ENCODE measurements at places on chromosomes 12 and 14. TPM values are rescaled to one million over a fixed set of nuclear protein-coding genes. Genes with fewer than 3 reads are reported as not detected.

SERPINA5 gene
- 936 TPM for total RNA-seq

DNA sequence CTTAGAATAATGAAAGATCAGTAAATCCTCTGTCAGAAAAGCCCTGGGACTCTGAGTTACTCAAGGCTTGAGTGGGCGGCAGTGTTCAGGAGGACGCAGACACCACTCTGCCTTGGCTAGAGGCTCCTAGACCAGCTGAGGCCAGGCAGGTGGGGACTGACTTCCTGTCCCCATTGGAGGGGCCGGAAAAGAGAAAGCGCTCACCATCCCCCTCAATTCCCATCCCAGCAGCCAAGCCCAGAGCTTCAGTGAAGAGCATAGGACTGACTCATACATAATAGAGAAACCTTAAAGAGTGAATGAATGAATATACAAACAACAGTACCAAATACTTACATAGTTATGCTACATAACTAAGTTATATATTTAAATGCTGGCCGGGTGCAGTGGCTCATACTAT, 62.0 kb downstream of the PLEKHG7 start:
- no peak for DNase-seq
- no peaks in the 10 kb centered on the region for H3K4me1 ChIP-seq
- no peak overlapping the region for H3K4me3 ChIP-seq
- H3K27ac ChIP-seq = no peak overlapping the region
- no peaks in the 10 kb centered on the region for H3K36me3 ChIP-seq

GPRC5A gene
- 22.2 TPM for total RNA-seq

DNA sequence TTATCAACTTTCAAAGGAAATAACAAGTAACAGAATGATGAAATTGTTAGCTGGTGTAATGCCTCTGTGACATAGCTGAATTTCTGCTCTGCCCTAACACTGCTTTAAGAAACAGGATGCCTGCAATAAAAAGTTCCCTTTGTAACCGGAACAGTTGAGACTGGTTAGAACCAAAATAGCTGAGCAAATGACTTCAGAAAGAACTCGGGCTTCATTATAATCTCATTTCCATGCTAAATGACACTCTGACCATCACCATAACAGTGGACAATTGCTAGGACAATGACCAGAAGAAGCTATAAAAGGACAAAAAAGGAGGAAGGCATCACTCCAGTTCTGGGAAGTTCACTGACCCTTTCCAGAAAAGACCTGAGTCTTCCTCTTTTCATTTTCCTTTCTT, 23.5 kb upstream of the PYGL start:
- H3K36me3 ChIP-seq = no peaks in the 10 kb centered on the region
- H3K4me1 ChIP-seq = no peaks in the 10 kb centered on the region
- no peak overlapping the region for H3K4me3 ChIP-seq
- no peak for DNase-seq
- no peaks in the 10 kb centered on the region for H3K27me3 ChIP-seq
- no peak overlapping the region for H3K27ac ChIP-seq

GRCh38 chr12:131568336-131568735, 142.6 kb upstream of the SFSWAP start:
- no peak overlapping the region for H3K4me3 ChIP-seq
- H3K27me3 ChIP-seq = peaks cover 2% of the 10 kb centered on the region
- H3K36me3 ChIP-seq = no peaks in the 10 kb centered on the region
- DNase-seq = no peak
- H3K4me1 ChIP-seq = no peaks in the 10 kb centered on the region

CCDC177 gene
- not detected for total RNA-seq

ZFHX2 gene
- 2.5 TPM for total RNA-seq

GRCh38 chr14:90087433-90087832, 25.6 kb downstream of the KCNK13 start:
- H3K36me3 ChIP-seq = no peaks in the 10 kb centered on the region
- no peaks in the 10 kb centered on the region for H3K4me1 ChIP-seq
- H3K4me3 ChIP-seq = no peak overlapping the region
- no peaks in the 10 kb centered on the region for H3K27me3 ChIP-seq
- no peak overlapping the region for H3K27ac ChIP-seq

DNA sequence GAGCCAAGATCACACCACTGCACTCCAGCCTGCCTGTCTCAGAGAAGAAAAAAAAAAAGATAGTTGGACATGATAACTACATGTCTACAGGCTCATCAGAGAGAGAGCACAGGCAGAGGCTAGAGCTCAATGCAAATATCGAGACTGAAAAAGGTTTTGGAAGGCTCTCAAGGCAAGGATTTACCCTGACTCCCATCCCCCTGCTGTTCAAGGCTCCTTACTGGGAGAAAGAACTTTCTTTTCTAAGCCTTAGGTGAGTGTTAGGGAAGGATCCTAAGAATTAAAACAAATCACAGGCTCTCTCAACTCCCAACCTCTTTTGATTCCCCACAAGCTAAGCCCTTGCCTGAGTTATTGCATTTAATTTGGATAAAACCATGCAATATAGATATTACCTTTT, 525.1 kb downstream of the DIO2 start:
- no peak overlapping the region for H3K4me3 ChIP-seq
- no peak overlapping the region for H3K27ac ChIP-seq
- no peak for DNase-seq

GRCh38 chr12:7058163-7058845, 2.2 kb upstream of the C1S start:
- H3K27me3 ChIP-seq = no peaks in the 10 kb centered on the region
- H3K27ac ChIP-seq = no peak overlapping the region
- H3K36me3 ChIP-seq = no peaks in the 10 kb centered on the region
- no peaks in the 10 kb centered on the region for H3K4me1 ChIP-seq

- no peaks in the 10 kb centered on the region for H3K36me3 ChIP-seq
- H3K27me3 ChIP-seq = no peaks in the 10 kb centered on the region
- no peak for DNase-seq
- no peak overlapping the region for H3K4me3 ChIP-seq
Measured at GRCh38 chr12:110349514-110350151, 53.9 kb downstream of the ANAPC7 start.

GRCh38 chr12:47549258-47549657, 156.6 kb downstream of the RPAP3 start:
- no peak overlapping the region for H3K4me3 ChIP-seq
- no peak overlapping the region for H3K27ac ChIP-seq
- H3K36me3 ChIP-seq = no peaks in the 10 kb centered on the region
- H3K4me1 ChIP-seq = no peaks in the 10 kb centered on the region
- no peak for DNase-seq

MTHFD1 gene
- total RNA-seq = 34.7 TPM

DNA sequence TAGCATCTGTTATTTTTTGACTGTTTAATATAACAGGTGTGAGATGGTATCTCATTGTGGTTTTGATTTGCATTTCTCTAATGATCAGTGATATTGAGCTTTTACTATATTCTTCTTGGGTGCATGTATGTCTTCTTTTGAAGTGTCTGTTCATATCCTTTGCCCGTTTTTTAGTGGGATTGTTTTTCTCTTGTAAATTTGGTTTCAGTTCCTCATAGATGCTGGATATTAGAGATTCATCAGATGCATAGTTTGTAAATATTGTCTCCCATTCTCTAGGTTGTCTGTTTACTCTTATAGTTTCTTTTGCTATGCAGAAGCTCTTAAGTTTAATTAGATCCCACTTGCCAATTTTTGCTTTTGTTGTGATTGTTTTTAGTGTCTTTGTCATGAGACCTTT, 48.9 kb upstream of the NEDD1 start:
- no peak overlapping the region for H3K4me3 ChIP-seq
- no peak overlapping the region for H3K27ac ChIP-seq
- no peak for DNase-seq
- H3K4me1 ChIP-seq = no peaks in the 10 kb centered on the region
- H3K27me3 ChIP-seq = no peaks in the 10 kb centered on the region

MYL2 gene
- not detected for total RNA-seq

DNA sequence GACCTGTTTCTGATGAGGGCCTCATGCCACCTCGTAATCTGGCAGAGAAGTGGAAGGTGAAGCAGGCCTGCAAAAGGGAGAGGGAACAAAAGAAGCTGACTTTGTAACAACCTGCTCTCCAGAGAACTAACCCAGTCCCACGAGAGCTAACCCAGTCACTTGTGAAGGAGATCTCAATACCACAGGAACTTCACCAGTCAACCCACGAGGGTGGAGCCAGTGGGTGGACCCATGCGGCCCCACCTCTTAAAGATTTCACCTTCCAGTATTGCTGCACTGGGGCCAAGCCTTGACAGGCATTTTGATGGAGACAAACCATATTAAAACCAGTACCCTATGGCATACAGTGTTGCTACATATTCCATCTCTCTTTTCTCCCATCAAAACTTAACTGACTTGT, 55.1 kb downstream of the SERPINA10 start:
- no peak overlapping the region for H3K4me3 ChIP-seq
- H3K4me1 ChIP-seq = no peaks in the 10 kb centered on the region
- no peak for DNase-seq

GRCh38 chr12:45017916-45018315, 33.0 kb downstream of the DBX2 start:
- H3K27ac ChIP-seq = no peak overlapping the region
- no peaks in the 10 kb centered on the region for H3K27me3 ChIP-seq
- H3K4me1 ChIP-seq = no peaks in the 10 kb centered on the region

ANO4 gene
- 8.5 TPM for total RNA-seq

DNA sequence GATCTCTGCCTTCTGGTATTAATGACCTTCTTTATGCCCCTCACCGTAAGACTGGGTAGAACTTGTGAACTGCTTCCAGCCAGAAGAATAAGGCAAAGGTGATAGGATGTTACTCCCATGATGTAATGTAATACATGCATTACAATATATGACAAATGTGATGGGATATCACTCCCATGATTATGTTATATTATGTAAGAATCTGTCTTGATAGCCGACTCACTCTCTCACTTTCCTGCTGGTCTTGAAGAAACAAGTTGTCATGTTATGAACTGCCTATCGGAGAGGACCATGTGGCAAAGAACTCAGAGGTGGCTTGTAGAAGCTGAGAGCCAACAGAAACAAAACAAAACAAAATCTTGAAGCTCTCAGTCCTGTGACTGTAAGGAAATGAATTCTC, 30.6 kb upstream of the OSBPL8 start:
- no peak overlapping the region for H3K27ac ChIP-seq
- H3K4me1 ChIP-seq = no peaks in the 10 kb centered on the region
- no peak for DNase-seq
- no peak overlapping the region for H3K4me3 ChIP-seq
- H3K27me3 ChIP-seq = no peaks in the 10 kb centered on the region

GRCh38 chr12:103850429-103850828, 9.4 kb upstream of the NT5DC3 start:
- H3K27ac ChIP-seq = peak overlapping the region; percentile 81
- no peak for DNase-seq
- no peak overlapping the region for H3K4me3 ChIP-seq
- H3K4me1 ChIP-seq = peaks cover 23% of the 10 kb centered on the region
- no peaks in the 10 kb centered on the region for H3K27me3 ChIP-seq

DNA sequence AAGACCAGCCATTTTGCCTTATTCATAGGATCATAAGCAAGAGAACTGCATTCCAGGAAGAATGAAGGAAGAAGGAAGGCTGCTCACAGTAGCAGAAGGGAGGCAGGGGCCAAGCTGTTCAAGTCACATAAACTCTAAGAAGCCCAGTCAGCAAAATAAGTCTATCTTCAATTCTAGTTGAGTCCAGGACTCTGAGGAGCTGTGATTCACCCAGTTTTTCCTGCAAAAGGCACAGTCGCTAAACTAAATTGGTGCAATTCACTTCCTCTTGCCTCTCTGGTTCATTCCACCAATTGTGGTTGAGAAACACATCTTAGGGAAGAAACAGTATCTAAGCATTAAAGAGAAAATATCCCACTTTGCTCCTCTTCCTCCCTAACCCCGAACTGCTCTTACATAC, 9.8 kb downstream of the ZNF641 start:
- no peak overlapping the region for H3K27ac ChIP-seq
- H3K27me3 ChIP-seq = no peaks in the 10 kb centered on the region
- no peak for DNase-seq
- H3K36me3 ChIP-seq = no peaks in the 10 kb centered on the region

KLRG1 gene
- 0.36 TPM for total RNA-seq

BRMS1L gene
- total RNA-seq = 6.6 TPM

PXMP2 gene
- total RNA-seq = 25.7 TPM

DNA sequence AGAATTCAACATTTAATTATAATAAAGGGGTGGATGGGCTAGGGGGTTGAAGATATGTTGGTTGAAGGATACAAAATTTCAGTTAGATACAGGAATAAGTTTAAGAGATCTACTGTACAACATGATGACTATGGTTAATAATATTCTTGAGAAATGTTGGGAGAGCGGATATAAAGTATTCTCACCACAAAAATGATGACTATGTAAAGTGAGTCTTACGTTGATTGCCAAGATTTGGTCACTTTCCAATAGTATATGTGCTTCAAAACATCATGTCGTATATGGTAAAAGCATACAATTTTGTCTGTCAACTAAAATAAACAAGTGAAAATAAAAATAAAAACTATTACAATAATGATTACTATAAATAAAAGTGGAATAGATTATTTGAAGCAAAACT, 802.0 kb downstream of the C12orf50 start:
- no peaks in the 10 kb centered on the region for H3K4me1 ChIP-seq
- no peaks in the 10 kb centered on the region for H3K36me3 ChIP-seq
- no peak overlapping the region for H3K27ac ChIP-seq
- DNase-seq = no peak
- no peak overlapping the region for H3K4me3 ChIP-seq

GPR68 gene
- 3.0 TPM for total RNA-seq

DNA sequence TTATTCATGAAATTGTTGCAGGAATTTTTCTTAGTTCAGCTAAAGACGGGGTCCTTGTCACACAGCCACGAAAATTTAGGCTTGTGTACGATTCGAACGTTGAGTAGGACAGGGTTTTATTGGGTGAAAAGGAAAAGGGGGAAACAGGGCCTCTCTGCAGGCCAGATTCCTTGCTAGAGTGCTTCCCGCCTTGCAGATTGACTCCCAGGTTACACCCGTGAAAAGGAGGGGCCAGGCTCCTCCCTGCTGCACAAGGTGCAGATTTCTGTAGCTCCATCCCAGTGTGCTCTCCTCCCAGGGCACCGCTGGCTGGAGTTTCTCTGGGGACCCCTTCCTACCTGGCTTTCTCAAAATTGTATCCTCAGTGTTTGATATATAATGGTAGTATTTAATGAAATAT, 221.5 kb downstream of the ERC1 start:
- DNase-seq = no peak
- no peak overlapping the region for H3K27ac ChIP-seq
- no peaks in the 10 kb centered on the region for H3K27me3 ChIP-seq
- peaks cover 2% of the 10 kb centered on the region for H3K4me1 ChIP-seq

DNA sequence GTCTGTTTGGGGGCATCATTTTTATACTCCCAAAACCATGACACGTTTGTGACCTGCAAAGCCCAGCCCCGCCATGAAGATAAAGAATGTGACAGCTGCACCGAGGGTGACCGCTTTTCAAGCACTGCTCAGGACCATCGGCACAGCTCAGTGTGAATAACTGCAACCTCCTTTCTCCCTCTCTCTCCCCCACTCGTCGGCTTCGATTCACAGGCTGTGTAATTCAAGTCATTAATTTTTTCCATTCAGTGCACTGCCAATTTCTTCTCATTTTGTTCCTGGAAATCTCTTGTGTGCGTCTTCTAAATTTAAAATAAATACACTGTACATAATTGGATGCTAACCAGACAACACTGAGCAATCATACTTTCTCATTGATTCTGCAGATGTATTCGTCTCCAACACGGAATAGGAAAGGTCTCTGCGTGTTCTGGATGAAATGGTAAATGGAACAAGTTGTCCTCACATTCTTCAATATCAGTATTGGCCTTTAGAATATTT, 260.8 kb downstream of the TTC8 start:
- no peaks in the 10 kb centered on the region for H3K27me3 ChIP-seq
- no peak overlapping the region for H3K27ac ChIP-seq
- no peaks in the 10 kb centered on the region for H3K4me1 ChIP-seq
- H3K4me3 ChIP-seq = no peak overlapping the region
- no peak for DNase-seq

DTX1 gene
- 2.6 TPM for total RNA-seq

Data from prostate gland (tissue), 2 donors.